NCI-H526 (cell line): ENCODE measurements at places on chromosomes 4 and X.
A peak's percentile ranks its signal among the peaks of the same experiment; 100 is the strongest.

DNA sequence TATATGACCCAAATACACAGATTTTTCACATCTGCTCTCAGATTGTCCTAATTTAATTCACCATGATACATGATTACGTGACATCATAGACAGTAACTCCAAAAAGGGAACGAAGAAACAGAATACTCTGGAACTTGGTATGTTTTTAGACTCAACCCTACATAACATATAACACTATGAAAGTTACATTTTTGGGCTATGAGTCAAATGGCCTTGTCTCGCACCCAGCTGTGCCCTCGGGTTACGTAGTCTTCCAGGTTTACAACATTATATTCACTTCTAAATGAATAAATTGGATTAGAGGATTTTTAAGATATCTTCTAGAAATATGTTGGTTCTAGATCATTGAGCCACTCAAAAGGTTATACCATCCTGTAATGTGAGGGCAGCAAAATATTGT is 2089.6 kb upstream of the TENM3 start:
- DNase-seq = no peak

DNA sequence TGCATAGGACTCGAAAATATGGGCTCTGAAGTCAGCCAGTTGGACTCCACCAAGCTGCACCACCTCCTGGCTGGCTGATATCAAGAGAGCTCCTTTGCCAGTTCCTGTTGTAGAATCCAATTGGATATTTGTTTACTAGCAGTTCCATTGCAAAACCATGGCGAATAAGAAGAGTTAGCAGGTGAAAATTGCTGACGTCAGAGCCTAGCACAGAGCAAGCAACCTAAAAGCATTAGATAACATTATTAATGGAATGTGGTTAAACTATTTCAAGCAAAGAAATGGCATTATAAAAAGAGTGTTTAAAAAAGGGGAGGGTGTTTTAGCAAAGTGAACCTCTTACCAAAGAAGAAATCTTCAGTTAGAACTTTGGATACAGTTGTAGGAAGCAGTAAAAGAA is 1816.3 kb upstream of the TENM3 start:
- DNase-seq = no peak

DNA sequence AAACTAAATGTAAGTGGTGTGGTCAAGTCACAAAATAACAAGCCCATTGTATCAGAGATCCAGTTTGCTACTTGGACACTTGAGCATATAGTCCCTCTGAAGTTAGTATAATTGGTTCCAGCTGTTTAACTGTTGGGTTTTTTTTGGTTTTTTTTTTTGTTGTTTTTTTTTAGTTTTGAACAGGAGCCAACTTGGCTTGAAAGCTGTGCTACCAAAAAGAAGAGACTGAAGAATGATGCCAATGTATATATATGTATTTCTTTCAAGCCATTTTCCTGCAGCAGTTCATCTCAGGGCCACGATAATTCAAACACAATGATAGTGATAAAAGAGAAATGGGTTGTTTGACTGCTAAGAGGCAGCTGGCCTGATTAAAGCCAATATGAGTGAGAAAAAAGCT is 138.3 kb downstream of the PCDH18 start:
- DNase-seq = no peak

GRCh38 chr4:90950385-90950841 is 823.2 kb downstream of the CCSER1 start:
- no peak for DNase-seq

GRCh38 chrX:130111220-130112154 is 1.2 kb upstream of the ELF4 start:
- peak; percentile 38 for DNase-seq

GRCh38 chr4:1242506-1243450 is 6.2 kb downstream of the CTBP1 start:
- DNase-seq = no peak

DNA sequence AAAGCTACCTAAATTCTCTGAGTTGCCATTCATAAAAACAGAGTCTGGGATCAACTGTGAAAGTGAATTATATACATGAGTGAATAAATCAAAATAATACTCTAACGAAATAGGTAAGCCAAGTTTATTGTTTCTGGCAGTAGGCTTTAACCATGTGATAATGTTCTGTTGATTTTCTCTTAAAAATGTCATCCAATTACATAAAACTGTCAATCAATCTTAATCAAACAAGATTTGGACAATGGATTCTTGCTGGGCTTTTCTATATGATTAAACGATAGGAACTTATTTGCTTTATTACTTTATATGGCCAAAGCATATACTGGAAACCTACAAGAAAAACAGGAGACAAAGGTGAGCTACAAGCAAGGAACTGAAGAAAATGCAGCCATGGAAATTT is 148.8 kb downstream of the INPP4B start:
- no peak for DNase-seq

DNA sequence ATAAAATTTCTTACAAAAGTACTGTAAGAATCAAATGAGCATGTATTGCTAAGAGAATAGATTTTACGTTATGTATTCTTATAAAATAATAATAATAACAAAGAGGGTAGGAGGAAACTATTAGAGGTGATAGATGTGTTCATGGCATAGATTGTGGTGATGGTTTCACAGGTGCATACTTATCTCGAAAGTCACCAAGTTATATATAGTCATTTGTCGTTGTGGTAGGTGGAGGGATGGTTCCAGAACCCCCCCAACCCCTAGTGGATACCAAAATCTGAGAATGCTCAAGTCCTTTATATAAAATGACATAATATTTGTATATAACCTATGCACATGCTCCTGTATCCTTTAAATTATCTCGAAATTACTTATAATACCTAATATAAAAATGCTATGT is 36.7 kb upstream of the H2AZ1 start:
- no peak for DNase-seq

DNA sequence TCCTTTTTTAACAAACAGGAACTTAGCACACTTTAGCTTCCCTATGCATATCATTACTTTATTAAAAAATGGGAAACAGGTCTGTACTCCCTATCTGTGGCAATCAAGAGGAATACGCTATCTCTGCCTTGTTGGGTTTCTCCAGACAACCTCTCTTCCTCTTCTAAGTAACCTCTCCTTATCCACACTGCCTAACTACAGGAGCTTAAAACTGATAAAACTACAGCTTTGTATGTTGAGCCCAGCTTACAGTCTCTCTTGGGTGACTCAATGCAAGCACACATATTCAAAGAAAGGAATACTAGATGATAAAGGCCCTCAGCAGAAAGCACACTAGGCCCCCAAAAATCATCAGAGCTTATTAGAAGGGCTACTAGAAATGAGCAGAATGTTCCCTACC is 8.9 kb downstream of the NUP62CL start:
- no peak for DNase-seq

GRCh38 chr4:99323756-99324155 is 2.6 kb upstream of the ADH1B start:
- no peak for DNase-seq

GRCh38 chr4:2794486-2795299 is 1.8 kb downstream of the SH3BP2 start:
- no peak for DNase-seq

DNA sequence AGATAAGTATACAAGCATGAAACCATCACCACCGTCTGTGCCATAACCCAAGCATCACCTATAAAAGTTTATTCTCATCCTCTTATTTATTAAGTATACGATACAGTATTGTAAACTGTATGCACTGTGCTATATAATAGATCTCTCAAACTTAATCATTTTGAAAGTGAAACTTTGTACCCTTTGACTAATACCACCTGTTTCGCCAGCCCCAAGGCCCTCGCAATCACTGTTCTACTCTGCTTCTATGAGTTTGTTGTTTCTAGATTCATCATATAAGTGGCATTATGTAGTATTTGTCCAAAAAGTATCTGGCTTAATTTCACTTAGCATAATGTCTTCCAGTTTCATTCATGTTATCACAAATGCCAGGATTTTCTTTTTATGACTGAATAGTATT is 72.1 kb upstream of the DOCK11 start:
- DNase-seq = no peak

DNA sequence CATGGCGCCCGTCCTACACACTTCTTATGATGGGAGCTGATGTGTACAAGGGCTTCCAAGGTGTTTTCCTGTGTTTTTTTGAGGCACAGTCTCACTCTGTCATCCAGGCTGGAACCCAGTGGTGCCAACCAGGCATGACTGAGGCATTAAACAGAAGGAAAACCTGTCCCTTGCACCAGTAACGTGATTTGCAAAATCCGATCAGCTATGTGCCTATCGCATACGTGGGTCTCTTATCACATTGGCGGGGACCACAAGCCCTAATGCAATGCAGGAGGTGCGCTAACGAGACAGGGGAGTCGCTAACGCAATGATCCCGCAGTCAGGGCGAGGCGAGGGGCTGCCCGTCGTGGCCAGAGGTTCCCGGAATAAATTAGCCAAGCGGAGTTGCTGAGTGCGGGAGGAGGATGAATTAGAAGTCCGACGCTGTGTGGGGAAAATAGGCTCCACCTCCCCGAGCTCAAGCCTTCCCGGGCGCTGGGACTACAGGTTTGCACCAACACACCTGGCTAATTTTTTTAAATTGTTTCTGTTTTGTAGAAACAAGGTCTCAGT is 162.7 kb downstream of the SHOX start:
- no peak for DNase-seq

- no peak for DNase-seq
Measured at GRCh38 chr4:146165840-146166239, 9.7 kb upstream of the LSM6 start.

DNA sequence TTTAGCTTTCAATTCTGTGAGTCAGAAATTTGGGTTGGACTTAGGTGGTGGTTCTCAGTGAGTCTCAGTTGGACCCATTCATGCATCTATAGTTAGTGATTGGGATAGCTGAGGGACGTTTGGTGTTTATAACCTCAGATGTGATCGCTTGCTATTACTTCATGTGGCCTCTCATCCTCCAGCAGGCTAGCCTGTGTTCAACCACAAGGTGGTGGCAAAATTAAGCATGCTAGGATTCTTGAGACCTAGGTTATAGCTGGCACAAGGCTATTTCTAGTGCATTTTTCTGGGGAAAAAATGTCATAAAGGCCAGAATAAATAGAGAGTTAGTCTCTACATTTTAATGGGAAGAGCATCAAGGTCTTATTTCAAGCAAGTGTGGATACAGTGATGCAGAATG is 10.9 kb upstream of the GRPR start:
- no peak for DNase-seq

GRCh38 chrX:40244980-40245379 is 147.2 kb upstream of the BCOR start:
- no peak for DNase-seq

- DNase-seq = no peak
Measured at GRCh38 chr4:76931087-76931486, 18.5 kb upstream of the SEPTIN11 start.

- no peak for DNase-seq
Measured at GRCh38 chrX:115912372-115912897, 258.1 kb upstream of the AGTR2 start.

- DNase-seq = no peak
Measured at GRCh38 chrX:6149060-6149872, 79.4 kb downstream of the NLGN4X start.

DNA sequence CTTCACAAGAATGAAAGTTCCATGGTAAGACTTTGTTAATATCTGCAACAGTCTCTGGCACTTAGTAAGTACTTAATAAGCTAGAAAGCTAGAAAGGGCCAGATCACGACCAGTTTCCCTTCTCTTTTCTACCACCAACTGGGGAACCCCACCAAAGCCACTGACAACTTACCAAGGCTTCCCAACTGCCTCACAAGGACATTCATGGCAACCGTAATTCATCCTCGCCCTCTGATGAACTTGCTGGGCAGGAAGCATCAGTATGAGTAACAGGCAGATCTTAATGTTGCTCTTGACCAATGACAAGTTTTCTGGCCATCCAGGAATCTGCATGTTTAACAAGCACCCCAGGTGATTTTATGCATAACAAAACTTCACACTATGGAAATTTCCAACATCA is 23.2 kb upstream of the ZCCHC13 start:
- DNase-seq = no peak

DNA sequence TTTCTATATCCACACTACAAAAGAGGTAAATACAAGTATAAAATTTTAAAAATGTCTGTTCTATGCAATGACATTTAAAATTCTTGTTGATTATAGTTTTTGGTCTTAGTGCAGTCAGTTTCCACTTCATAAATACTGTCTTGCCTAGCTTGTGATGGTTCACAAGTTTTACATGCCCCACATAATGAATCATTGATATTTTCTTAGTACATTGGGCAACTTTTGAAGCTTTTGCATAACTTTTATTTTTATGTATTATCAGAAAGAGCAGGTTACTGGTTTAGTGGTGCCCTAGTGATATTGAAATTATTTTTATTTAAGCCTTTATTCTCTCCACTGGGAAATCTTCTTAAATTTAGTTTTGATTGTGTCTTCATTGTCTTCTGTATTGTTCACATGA is 388.0 kb downstream of the CCSER1 start:
- no peak for DNase-seq

DNA sequence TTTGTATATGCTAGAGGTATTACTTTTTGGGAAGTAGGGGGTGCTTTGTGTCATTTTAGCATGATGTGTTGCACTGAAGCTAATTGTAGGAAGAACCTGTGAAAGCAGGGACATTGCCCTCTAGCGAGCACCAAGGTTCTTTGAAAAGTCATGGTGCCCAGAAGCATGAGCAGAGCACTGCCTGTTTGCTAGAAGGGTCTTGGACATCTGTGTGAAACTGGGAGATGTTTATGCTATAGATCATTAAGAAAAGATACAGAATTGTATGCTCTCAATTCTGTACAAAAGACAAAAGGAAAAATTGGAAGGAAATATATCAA is 14.7 kb downstream of the GRPR start:
- DNase-seq = peak; percentile 8

DNA sequence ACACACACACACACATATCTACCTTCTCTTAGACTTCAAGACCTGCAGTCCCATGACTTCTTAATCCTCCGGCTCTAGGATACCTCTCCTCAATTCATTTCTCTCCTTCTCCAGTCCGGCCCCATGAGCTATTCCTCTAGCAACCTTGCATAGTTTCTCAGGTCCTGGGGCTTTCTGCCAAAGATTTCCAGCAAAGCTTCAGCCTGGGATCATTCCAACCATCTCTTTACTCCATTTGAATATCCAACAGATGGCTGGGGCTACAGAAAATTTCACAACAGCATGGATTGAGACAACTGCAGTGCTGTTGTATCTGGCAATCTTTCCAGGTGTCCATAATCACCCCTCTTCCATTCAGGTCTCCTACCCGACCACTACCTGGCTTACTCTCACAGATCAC is 184.1 kb downstream of the DCHS2 start:
- DNase-seq = no peak

DNA sequence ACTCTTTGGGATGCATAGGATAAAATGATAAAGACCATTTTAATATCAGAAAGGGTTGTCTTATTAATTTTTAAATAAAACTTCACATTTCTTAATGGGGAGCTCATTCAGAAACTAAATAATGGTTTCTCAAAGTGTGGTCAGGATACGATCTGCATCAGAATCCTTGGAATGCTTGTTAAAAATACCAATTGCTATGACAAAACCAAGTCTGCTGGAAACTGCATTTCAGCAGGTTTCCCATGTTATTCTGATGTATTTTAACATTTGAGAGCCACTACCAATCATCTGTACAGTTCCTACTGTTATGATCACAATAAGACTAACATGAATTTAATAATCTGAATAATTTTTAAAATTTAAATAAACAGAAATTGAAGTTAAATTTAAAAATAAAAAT is 115.1 kb downstream of the SOWAHB start:
- no peak for DNase-seq

- DNase-seq = peak; percentile 35
Measured at GRCh38 chr4:16264798-16265197, 38.5 kb upstream of the TAPT1 start.
